ENCODE measurements at places on chromosomes 7 and 10. TPM values are rescaled to one million over a fixed set of nuclear protein-coding genes. Genes with fewer than 3 reads are reported as not detected.

DNA sequence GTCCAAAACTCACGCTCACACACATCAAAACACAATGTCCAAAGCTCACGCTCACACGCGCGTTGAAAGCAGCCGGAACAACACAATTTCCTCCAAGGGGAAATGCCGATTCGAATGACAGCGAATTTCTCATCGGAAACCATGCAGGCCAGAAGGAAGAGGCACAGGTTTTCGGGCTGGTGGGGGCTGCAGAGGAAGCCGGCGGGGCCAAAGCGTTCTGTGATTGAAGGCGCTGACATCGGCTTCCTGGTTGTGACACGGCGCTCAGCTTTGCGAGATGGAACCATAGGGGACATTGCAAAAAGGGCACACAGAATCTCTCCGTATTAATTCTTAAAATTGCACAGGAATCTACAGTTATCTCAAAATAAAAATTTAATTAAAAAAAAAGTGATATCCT is 61.3 kb downstream of the FOXL3 start:
- DNase-seq: no peak

- no peak for DNase-seq
Measured at GRCh38 chr7:132134814-132135445, 441.3 kb downstream of the PLXNA4 start.

- DNase-seq: peak; percentile 13
Measured at GRCh38 chr10:73576178-73576889, 14.8 kb downstream of the USP54 start.

- DNase-seq: no peak
Measured at GRCh38 chr10:120490288-120490687, 33.3 kb downstream of the PLPP4 start.

The SEC24C gene
- total RNA-seq: 69.0 TPM

The RPS24 gene
- 5,055 TPM for total RNA-seq

The COL1A2 gene
- not detected for total RNA-seq

The ARHGEF35 gene
- 0.84 TPM for total RNA-seq
